CD4-positive, alpha-beta T cell treated with Interleukin-21 for 1 hour (primary cell): ENCODE measurements at places on chromosomes 7 and 10.
A peak's percentile ranks its signal among the peaks of the same experiment; 100 is the strongest.

GRCh38 chr7:16740996-16741395 is 12.6 kb upstream of the TSPAN13 start:
- DNase-seq, result no peak

DNA sequence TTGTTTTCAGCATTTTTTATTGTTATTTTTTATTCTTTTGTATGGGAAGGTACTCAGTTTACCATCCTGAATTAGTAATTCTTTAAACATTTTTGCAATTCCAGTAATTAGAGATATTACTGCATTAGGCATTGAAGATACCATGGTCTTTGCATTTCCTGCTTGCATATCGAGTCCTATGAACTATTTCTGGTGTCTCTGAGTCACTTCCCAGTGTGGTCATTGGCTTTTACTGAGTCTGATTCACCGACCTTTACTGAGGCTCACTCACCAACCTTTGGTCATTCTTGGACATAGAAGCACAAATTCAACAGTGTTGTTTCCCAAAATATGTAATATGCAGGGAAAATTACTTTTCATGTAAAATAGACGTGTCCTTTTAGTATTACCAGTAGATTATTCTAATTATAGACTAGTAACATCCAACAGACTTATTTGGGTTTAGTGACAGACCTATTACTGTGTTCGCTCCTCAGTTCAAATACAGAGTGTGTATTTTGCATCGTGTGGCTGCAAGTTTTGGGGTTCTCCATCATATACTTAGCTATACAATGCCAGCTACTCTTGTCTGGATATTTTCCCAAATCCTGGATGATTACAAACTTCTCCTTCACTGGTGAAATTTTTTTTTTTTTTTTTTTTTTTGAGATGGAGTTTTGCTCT is 180.7 kb upstream of the PRSS1 start:
- no peak for DNase-seq

GRCh38 chr7:148503900-148504487 is 86.6 kb upstream of the C7orf33 start:
- peak; percentile 58 for DNase-seq

DNA sequence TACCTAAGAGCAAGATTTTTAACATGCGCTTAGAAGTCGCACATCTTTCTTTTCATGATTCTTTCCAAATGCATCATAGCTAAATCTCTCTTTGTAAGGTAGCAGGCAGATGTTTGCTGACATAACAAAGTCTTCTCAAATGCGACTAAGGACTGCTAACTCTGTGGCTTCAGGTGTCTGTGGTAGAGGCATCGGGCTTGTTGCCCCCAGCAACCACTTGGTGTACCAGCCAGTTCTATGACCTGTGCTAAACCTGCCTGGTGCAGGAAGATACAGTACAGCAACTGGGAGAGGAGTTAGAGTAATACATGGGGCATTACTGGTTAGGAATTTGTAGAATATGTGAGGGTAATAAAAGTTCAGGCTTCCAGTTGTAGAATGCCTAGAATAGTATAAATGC is 654.1 kb downstream of the NRG3 start:
- DNase-seq, result no peak

DNA sequence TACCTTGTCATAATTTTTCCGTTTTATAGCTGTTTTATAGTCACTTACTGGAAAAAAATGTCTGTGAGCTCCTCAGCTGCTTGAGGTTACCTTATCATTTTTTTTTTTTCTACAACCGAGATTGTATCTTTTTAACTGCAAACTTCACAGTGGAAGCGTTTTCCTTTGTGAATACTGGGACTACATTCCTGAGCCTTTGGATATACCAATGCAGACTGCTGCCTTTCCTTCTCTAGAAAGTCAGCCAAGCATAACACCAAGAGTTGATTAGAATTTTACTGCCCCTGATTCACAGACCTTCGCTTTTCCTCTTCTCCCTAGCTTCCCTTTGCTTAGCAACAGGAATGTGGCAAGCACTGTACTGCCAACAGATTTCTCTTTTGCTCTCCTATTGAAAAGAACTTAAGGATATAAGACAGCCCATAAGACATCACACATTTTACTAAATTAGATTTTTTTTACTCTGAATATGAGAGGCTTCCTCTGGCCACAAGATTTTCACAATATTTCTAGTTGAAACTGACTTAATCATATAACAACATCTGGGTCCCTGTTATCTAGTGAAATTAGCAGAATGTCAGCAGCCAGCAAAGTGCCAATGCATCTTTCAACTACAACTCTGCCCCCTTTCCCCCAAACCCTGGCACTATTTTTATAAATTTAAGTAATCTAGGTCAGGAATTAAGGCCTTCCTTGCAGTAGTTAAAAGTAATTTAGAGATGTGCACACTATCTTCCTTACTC is 170.6 kb downstream of the PRKG1 start:
- DNase-seq, result no peak

GRCh38 chr10:130429809-130430208 is 293.6 kb downstream of the GLRX3 start:
- no peak for DNase-seq

DNA sequence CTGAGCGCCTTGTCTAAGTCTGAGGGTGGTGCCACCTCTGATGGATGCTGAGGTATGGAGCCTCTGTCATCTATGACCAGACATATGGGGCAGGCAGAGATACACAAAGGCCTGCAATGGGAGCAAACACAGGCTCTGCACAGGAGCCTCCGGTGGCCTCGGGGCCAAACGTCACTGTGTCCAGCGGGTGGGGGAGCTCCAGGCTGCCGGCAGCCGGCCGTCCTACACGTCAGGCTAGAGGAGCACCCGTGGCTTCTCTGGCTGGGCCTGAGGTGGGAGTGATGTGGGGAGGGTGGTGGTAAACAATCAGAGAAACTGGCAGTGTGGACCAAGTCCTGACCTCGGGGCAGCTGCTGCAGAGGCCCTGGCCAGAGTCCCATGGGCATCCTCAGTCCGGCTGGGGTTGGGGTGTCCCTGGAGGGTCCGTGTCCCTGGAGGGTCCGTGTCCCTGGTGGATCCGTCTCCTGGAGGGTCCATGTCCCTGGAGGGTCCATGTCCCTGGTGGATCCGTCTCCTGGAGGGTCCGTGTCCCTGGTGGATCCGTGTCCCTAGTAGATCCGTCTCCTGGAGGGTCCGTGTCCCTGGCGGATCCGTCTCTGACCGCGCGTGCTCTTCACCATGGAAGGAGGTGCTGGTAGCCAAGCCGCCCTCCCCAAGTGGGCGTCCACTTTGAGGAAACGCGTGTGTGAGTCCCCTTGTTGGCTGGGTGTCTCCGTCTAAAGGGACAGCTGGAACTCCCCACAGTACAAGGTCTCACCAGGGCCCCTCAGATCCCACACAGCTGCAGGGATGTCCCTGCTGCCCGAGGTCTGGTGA is 24.2 kb upstream of the FAM20C start:
- DNase-seq, result no peak

DNA sequence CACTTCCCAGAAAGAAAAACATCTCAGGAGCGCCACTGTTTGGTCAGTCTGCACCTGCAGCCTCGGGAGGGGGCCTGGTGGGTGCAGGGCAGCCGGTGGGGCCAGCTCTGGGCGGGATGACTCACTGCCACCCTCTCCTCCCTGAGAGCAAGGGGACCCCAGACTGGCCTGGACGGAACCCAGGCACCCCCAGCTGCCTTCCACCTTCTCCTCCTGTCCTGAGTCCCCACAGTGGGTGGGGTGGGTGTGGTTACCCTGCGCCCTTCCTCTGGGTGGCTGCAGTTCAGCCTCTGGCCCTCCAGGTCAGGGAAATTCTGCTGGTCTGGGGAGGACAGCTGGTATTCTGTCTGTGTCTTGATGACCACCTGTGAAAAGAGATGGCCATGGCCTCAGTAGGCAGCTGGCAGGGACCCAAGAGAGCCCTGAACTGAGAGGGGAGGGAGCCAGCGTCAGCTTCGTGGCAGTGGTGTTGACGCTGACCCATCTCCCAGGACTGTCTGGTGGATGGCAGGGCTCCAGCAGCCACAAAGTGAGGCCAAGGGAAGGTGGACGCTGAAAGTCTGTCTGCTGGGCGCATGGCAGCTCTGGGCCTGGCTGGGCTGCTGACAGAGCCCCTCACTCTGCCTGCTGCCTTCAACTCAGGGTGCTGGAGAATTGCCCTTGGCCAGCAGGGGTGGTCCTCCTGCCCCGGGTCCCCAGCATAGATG is 8.9 kb downstream of the CALY start:
- DNase-seq, result no peak

GRCh38 chr10:122850705-122851640 is 5.3 kb upstream of the CUZD1 start:
- no peak for DNase-seq

DNA sequence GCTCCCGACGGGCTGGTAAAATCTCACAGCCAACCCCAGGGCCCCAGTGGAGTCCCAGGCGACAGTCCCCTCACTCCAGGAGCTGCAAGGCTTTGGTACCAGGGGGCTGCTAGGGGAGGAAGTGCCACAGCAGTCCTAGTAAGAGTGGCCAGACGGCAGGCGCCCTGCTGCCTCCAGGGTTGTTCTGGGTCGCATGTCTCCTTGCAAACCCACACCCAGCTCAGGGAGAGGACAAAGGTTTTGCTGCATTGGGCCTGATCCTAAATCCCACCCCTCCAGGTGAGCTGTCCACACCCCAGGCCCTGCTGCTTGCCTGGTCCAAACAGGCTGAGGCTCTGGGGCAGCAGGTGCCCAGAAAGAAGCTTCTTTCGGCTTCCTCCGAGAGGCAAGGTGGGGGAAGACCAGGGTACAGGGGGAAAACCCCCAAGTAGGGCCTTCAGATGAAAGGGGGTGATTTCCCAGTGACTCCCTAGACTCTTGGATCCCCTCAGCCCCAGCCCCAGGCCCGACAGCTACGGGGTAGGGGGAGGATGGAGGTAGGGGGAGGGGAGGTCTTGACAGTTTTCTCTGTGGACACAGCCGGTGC is 4.2 kb upstream of the KCP start:
- DNase-seq, result no peak

DNA sequence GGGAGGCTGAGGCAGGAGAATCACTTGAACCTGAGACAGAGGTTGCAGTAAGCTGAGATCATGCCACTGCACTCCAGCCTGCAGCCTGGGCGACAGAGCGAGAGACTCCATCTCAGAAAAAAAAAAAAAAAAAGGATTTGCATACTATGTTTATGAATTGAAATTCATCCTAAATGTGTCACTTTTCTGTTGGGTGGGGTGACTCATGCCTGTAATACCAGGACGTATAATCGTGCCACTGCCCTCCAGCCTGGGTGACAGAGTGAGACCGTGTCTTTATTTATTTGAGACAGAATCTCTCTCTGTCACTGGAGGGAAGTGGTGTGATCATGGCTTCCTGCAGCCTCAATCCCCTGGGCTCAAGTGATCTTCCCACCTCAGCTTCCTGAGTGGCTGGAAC is 5.8 kb downstream of the ZNF212 start:
- no peak for DNase-seq
